ENCODE measurements at places on chromosomes 4 and X.

- DNase-seq = no peak
Observed at GRCh38 chr4:8731364-8731763, 138.8 kb downstream of the CPZ start.

GRCh38 chr4:163693776-163694175, 199.3 kb downstream of the TMA16 start:
- peak; percentile 60 for DNase-seq

DNA sequence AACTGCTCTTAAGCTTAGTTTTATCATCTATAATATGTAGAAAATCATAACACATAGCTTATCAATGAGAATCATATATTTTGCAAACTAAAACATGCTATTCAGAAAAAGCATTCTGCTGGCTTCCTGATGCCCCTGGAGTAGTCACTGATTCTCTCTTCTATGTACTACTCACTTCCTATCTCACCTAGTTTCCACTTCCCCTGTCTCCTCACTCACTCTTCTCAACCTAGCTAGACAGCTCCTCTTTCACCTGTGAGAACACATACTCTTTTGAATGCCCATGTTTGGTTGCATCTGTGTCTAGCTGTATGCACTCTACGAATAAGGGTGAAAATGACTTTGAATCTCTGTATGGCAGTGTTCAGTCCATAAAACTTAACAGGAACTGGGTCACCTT, 9.3 kb downstream of the TMEM144 start:
- no peak for DNase-seq

DNA sequence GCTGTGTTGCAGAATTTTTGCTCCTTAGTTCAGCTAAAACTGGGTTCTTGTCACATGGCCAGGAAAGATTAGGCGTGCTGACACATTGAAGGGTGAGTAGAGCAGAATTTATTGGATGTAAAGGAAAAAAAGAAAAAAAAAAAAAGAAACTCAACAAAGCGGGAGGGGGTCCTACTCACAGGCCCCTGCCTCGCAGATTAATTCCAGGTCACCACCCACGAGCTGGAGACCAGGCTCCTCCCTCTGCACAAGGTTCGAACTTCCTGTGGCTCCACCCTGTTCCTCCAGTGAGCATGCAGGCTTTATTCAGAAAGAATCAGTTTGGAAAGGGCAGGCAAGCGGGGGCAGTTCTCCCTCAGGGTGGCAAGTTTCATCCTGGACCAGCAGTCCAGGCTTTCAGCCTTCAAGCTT, 17.1 kb downstream of the MGST2 start:
- no peak for DNase-seq
